ENCODE measurements at places on chromosomes 12 and 14.

DNA sequence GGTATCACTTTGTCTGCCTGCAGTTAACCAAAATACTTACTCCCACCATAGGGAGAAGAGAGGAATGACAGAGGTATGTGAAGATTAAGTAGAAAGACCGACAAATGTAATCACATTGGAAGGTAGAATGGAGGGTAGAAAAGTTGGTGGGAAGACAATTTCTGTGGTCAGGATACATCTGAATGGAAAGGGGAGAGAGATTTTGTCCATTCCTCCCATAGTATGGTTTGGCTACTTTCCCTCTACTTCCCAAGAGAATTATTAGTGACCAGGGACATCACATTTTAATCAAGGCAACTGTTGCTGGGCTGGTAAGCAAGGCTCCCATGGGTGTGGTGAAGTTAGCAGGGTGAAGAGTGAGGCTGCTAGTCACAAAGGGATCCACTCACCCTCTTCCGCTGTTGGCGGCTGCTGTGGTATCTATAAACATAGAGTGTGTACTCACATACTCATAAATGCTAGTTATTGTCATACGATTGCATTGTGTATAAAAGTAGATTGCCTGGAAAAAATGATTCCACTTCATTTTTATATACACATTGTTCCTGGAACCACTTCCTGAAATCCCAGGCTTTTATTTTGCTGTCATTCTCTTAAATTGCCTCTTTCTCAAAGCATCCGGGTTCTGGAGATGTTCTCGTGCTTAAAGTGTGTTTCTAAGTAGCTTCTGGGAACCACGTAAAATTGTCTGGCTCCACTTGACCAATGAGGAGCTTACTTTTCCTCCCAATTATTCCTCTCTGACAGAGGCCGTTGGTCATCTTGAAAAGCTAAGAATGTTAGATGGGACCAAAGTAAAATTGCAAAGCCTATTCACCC is 413.1 kb downstream of the ZFP36L1 start:
- DNase-seq, result no peak

GRCh38 chr12:65168681-65169319 is 583 bp upstream of the LEMD3 start:
- no peak for DNase-seq

- DNase-seq, result no peak
Observed at GRCh38 chr14:101969481-101969880, 5.1 kb downstream of the DYNC1H1 start.

GRCh38 chr14:101561145-101561896 is at the start of gene DIO3:
DIO3 (plus strand) TSS chr14:101561495.
- no peak for DNase-seq

DNA sequence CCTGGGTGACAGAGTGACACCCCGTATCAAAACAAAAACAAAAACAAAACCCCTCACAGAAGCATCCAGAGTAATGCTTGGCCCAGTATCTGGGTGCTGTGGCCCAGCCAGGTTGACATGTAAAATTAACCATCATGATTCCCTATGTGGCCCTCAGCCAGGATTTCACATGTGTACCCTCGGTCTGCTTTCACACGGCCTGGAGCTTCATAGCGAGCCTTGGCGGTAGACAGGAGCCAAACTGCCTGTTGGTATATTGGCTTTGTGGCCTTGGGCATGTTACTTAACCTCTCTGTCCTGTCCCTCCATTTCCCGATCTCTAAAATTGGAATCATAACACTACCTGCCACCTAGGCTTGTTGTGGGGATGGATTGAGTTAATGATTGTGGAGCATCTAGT is 65.5 kb downstream of the ADCK1 start:
- DNase-seq, result no peak

GRCh38 chr12:95083471-95083870 is 10.1 kb upstream of the NR2C1 start:
- no peak for DNase-seq

GRCh38 chr14:93115069-93115820 is 480 bp downstream of the ITPK1 start:
- peak; percentile 79 for DNase-seq

DNA sequence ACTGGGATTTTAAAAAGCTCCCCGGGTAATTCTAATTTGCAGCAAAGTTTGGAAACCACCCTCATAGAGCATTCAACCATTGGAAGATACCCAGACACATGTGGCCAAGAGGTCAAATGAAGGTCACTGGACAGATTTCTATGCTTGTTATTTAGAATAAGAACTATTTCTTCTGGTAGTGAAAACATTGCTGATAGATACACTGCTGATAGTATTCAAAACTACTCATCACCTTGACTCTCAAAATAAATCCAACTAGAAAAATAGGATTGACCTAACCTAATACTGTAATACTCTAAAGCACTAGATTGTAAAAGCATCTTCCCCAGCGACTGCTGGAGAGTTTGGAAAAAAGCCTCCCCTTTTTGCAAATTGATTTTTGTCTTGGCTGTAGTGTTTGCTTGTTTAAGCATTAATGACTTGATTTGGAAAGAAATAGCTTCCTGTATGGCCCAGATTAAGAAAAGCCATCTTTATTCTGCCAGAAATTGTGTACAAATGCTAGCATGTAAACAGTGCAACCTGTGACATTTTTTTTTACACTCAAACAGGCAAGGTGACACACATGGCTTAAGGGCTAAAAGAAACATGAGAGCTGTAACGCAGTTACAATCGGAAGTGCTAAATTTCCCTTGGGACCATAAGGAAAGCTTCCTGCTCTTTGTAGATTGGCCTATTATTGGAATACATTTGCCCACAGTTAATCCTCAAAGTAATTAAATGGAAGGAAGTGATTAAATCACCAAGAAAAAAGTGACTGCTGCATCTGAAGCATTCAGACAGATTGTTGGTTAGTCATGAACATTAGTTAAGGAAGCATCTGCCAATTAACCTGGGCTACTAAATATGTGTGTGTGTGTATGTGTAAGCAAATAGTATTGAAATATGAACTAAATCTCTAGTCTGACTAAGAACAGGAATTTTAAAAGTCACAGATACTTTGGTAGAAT is 356.5 kb upstream of the ATP2B1 start:
- no peak for DNase-seq

DNA sequence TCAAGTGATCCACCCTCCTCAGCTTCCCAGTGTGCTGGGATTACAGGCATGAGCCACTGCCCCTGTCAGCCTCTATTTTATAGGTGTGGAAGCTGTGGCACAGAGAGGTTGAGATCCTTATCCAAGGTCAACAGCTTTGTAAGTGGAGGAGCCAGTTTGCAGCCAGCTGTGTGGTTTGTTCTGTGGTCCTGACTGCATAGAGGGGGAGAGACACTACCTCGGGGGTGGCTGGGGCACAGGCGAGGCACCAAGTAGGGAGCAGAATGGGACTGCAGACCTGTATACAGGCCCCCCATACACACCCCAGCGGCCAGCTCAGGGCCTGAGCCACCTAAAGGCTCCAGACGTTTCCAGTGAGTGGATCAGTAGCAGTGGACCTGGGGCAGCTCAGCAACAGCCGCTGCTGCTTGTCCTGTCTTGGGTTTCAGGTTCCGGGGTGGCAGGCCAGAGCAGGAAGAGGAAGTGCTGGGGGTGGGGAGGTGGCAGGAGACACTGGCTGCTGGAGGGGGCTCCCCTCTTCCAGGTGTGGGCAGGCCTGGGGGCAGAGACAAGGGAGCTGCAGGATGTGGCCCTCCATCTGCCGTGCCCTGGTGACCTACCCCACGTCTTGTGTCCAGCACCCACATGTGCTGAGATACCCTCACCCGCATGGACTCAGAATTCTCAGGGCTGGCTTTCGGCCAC is 11.0 kb downstream of the ORAI1 start:
- no peak for DNase-seq

DNA sequence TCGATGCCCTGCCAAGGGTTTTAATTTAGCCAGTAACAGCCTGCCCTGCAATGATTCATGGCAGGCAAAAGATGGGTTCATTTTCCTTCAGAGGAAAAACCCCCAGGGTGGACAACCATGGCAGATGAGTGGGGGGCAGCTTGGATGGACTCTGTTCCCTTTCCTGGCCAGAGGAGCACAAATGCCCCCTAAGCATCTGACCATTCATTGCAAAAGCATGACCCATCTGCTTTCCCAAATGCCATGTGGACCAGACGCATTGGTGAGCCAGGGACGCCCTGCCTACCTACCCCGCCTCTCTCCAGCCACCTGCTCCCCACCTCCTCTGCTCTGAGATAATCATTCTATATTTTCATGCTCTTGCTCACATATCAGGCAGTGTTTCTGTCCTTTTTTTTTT is 281.9 kb downstream of the DPF3 start:
- DNase-seq, result no peak

- no peak for DNase-seq
Observed at GRCh38 chr12:9144730-9145106, 29.0 kb upstream of the A2M start.

- no peak for DNase-seq
Observed at GRCh38 chr14:35940291-35940690, 114.2 kb downstream of the BRMS1L start.

GRCh38 chr12:92938018-92938417 is 8.9 kb upstream of the EEA1 start:
- no peak for DNase-seq

DNA sequence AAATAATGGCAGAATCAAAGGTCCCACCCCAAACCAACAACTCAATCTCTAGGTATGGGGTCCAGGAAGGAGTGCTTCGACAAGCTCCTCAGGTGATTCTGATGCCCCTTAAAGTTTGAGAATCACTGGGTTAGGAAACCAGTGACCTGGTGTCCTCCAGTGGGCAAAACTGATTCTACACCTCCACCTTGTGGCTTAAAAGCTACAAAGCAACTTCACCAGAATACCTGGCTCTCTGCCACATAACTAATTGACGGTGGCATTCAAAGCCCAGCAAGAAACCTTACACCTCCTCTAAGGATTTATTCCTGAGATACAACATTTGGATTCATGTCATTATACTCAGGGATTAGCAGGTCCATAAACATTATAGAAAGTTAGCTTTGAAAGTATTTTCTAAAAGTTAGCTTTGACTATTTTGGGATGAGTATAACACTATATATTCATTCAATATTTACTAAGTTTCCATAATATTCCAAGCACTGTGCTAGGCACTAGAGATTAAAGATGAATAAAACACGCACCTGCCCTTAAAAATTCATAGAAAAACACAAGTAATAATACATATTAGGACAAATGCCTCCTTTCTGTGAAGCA is 45.4 kb downstream of the DCAF5 start:
- no peak for DNase-seq

- no peak for DNase-seq
Observed at GRCh38 chr14:72916174-72916573, 10.1 kb upstream of the DCAF4 start.

- no peak for DNase-seq
Observed at GRCh38 chr14:102799684-102800562, 22.7 kb downstream of the TRAF3 start.

DNA sequence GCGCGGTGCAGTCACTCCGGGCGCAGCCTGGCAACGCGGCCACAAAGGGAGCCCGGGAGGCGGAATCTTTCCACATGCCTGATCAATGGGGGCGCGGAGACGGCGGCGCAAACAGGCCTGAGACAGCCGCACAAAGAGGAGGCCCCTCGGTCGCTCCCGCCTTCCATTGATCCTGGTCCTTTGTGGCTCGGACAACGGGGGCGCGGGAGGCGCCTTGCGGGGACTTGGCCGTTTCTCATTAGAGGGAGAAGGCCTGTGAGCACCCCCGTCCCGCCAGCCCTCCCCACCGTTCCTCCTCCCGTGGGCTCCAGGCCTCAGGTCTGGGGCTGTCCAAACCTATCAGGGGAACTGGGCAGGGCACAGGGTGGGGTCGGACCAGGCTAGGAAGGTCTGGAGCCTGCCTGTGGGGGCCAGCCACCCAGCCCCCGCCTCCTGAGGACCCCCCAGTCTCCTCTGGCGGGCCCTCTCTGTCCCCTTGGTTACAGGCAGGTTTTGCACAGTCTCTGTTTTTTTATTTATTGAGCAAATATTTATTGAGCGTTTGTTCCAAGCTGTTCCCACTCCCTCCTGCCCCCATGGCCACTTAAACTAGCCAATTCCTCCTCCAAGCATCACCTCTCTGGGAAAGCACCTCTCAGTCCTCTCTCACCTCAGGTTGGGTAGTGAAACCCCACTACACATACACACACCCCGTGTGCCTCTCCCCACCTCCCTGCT is 29.0 kb upstream of the MSI1 start:
- no peak for DNase-seq

DNA sequence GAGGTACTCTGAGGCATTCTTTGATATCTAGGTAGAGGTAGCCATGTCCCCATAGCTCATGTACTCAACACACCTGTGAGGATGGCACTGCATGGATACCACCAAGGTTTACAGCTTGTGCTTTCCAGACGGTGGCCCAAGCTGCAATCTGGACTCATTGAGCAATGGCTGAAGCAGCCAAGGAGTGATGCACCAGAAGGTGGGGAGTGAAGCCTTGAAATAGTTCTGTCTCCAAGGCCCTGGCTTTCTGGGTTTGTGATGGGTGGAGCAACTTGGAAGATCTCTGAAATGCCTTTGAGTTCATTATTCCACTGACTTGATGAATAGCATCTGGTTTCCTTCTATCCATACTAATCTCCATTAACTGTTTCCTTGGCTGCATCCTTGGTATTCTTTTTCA is 290.0 kb upstream of the NOVA1 start:
- DNase-seq, result no peak

- DNase-seq, result no peak
Observed at GRCh38 chr12:4992871-4993270, 50.8 kb upstream of the KCNA5 start.

- no peak for DNase-seq
Observed at GRCh38 chr12:116266631-116267349, 10.7 kb downstream of the MED13L start.

DNA sequence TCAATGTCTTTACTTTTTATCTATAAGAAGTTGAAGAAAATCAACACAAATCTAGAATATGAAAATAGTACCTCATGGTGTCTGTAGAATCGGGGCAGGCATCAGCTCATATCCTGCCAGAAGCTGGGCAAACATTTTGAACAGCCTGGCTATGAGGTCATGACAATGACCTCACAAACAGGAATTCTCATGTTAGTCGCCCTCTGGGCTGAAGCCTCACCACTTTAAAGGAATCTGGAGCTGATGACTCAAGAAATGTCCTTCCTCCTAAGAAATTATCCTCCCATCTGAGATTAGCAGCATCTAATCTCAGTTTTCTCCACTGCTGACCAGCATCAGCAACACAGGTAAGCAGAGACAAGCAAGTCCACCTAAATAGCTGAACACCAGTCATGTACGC is 27.1 kb downstream of the CLIP1 start:
- no peak for DNase-seq

GRCh38 chr12:6323340-6323994 is 13.0 kb downstream of the PLEKHG6 start:
- DNase-seq, result no peak

GRCh38 chr14:91228112-91229004 is 16.1 kb downstream of the GPR68 start:
- peak; percentile 45 for DNase-seq
